CD4-positive, alpha-beta T cell (primary cell): ENCODE measurements at places on chromosomes 5 and 9.

DNA sequence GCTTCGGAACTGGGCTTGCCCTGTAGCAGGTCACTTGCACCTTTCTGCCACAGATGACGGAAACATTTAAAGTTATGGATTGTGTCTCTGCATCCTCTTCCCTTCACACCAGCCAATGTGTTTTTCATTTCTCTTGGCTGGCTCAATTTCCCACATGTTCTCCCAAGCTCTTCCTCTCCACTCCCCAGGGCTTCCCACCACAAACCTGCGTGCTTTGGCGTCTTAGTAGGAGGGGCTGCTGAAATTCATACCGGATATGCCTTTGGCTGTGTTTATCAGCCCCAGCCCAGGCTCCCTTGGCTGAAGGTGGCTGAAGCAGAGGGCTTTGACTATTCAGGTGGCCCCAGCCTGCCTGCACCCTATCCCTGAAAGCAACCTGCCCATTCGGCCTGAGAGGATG, 32.1 kb downstream of the ADRB2 start:
- H3K27me3 ChIP-seq, result no peaks in the 10 kb centered on the region
- no peak for DNase-seq
- H3K4me1 ChIP-seq, result peaks cover 48% of the 10 kb centered on the region
- H3K36me3 ChIP-seq, result no peaks in the 10 kb centered on the region
- no peak overlapping the region for H3K27ac ChIP-seq
- H3K4me3 ChIP-seq, result no peak overlapping the region

DNA sequence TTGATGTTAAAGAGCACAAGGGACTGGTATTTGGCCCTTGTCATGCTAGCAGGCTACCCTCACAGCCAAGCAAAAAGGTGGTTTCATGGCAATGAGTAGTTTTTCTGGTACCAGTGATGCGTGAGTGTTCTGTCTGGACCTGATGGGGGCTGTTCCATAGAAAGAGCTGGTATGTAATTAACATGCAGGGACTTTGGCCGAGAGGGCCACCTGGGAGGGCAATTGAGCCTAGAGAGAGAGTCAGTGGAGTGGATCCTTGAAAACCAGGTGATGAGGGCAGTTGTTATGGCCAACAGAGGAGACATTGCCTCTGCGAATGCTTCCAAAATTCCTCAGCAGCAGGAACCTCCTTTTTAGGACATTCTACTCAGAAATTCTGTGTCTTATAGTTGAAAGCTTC, 383.3 kb downstream of the PSAT1 start:
- no peak overlapping the region for H3K27ac ChIP-seq
- no peaks in the 10 kb centered on the region for H3K36me3 ChIP-seq
- no peaks in the 10 kb centered on the region for H3K4me1 ChIP-seq
- no peaks in the 10 kb centered on the region for H3K27me3 ChIP-seq

GRCh38 chr9:114911167-114911821, 19.1 kb downstream of the TNFSF8 start:
- H3K27me3 ChIP-seq, result no peaks in the 10 kb centered on the region
- DNase-seq, result no peak
- peaks cover 62% of the 10 kb centered on the region for H3K4me1 ChIP-seq
- peaks cover 44% of the 10 kb centered on the region for H3K36me3 ChIP-seq
- no peak overlapping the region for H3K27ac ChIP-seq

GRCh38 chr5:152403046-152403445, 2.0 kb downstream of the NMUR2 start:
- H3K27ac ChIP-seq, result no peak overlapping the region
- no peaks in the 10 kb centered on the region for H3K36me3 ChIP-seq
- no peak for DNase-seq
- H3K4me3 ChIP-seq, result no peak overlapping the region

DNA sequence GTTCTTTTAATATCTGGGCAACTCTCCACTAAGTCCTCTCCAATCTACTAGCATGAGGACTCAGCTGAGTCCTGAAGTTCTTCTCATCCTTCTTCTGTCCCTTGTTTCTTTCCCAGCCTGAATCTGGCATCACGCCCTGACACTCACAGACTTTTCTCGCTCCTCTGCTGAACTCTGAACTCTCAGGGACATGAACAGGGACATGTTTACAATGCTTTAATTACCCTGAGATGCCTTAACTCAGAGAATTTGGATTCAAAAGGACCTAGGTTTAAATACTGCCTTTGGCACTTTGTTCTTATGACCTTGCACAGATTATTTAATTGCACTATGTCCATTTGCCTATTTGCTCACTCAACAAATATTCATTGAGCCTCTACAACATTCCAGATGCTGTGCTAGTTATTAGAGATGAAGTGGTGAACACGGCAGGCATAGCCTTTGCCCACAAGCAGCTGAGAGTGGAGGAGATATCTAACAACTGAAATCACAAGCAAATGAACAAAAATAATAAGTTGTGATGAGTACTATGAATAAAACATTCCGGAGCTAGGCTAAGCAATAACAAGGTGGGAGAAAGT, 106.0 kb downstream of the ADRB2 start:
- H3K27me3 ChIP-seq, result no peaks in the 10 kb centered on the region
- H3K36me3 ChIP-seq, result no peaks in the 10 kb centered on the region
- H3K4me3 ChIP-seq, result no peak overlapping the region
- no peak overlapping the region for H3K27ac ChIP-seq
- no peak for DNase-seq
- no peaks in the 10 kb centered on the region for H3K4me1 ChIP-seq

DNA sequence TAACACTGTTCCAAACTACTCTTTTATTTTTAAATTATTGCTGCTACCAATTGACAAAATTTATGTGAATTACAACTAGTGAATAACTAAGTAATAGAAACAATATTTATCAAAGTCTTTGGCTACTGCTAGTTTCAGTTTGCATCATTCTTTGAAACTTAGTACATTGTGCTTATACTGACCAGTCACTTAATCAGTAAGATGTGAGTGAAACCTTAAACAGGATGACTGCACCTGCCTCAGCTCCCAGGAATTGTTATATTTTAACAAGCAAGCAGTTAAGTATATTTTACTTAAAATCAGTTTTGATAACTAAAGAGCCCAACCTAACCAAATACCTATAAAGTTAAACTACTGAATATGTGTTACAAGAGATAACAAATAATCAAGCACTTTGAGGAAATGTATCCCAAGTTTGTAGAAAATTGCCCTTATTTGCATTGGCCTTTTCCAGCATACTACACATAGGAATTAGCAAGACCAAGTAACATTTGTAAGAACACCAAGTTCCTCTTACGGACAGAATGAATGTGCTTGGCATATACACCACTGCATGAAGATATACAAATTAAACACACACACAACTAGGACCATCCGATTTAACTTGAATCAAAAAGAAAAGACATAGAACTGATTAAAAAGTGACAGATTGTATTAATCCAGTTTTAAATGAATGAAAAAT, 545.5 kb upstream of the DAB2 start:
- no peak overlapping the region for H3K27ac ChIP-seq
- H3K27me3 ChIP-seq, result no peaks in the 10 kb centered on the region
- H3K4me1 ChIP-seq, result no peaks in the 10 kb centered on the region
- H3K36me3 ChIP-seq, result no peaks in the 10 kb centered on the region
- no peak for DNase-seq
- no peak overlapping the region for H3K4me3 ChIP-seq

DNA sequence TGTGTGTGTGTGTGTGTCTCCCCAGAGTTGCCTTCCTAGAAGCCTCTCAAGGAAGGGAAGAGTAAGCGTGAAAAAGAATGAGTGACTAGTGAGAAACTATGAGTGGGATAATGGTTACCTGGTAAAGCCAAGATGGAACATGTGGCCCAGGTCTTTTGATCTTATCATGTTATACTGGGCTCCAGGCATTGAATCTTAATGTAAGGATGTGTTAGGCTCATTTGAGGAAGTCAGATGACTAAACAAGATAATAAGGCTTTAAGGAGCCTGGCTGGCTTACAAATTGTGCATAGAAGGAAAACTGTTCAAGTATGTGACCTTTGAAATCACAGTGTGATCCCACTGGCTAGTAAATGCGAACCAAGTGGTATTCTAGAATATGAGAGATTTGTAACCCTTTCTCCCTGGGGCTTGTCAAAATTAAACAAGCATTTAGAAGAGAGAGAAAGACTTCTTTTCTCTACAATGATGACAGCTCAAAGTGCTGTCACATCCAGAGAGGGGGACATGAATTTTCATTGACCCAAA, 29.9 kb upstream of the HMHB1 start:
- no peaks in the 10 kb centered on the region for H3K27me3 ChIP-seq
- no peaks in the 10 kb centered on the region for H3K36me3 ChIP-seq
- H3K4me1 ChIP-seq, result no peaks in the 10 kb centered on the region

- H3K4me3 ChIP-seq, result no peak overlapping the region
- DNase-seq, result no peak
- peaks cover 3% of the 10 kb centered on the region for H3K4me1 ChIP-seq
Observed at GRCh38 chr9:104087894-104088293, 6.2 kb upstream of the SMC2 start.

DNA sequence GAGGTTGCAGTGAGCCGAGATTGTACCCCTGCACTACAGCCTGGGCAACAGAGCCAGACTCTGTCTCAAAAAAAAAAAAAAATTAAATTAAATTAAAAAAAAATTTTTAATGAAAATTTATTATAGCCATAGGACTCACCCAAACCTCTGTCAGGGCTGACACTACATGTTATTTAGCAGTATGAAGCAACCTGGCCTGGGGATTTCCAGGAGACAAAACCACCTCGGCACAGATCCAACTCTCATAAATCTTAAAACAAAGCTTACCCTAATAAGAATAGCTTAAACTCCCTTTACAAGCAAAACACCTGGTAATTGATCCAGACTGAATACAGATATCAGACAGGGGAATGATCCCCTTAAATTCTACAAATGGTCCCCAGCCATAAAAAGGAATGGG, 38.4 kb downstream of the PPP1R2B start:
- peak; percentile 24 for DNase-seq
- no peaks in the 10 kb centered on the region for H3K27me3 ChIP-seq
- H3K36me3 ChIP-seq, result no peaks in the 10 kb centered on the region

- no peak overlapping the region for H3K27ac ChIP-seq
- H3K36me3 ChIP-seq, result no peaks in the 10 kb centered on the region
- no peak overlapping the region for H3K4me3 ChIP-seq
- H3K4me1 ChIP-seq, result no peaks in the 10 kb centered on the region
Observed at GRCh38 chr5:85500869-85501268, 1116.2 kb upstream of the EDIL3 start.

DNA sequence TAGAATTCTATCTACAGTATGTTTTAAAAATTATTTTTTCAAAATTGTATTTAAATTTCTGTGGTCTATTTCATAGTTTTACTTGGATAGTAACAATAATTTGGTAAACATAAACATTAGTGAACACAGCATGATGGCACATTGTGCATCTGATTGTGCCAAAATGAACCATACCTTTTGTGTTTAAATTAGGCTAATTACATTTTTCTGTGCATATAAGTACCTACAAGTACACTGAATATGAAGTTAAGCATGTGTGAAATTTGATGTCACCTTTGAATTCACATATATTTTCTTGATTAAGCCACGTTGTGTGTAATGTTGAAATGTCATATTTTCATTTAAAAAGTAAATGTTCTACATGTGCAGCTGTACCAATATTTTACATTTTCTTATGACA, 13.4 kb downstream of the PBX3 start:
- no peak overlapping the region for H3K27ac ChIP-seq
- H3K4me1 ChIP-seq, result no peaks in the 10 kb centered on the region
- H3K27me3 ChIP-seq, result no peaks in the 10 kb centered on the region
- H3K36me3 ChIP-seq, result no peaks in the 10 kb centered on the region
- DNase-seq, result no peak
- H3K4me3 ChIP-seq, result no peak overlapping the region

DNA sequence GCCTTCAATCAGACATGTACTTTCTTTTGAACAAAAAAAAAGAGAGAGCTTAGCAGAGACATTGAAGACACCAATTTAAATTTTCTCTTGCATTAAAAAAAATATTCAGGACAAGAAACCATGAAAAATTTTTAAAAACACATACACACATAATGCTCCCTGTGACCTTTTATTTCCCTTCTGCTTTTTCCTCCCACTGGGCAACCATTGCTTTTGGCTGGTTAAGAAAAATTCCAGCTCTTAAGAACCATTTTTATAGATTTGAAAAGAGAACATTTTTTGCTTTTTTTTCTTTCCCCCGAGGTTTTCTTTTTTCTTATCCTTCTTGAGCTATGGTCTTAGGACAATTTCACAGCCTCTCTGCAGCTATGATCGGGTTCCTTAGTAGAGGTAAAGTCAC, 6.1 kb upstream of the HMHB1 start:
- H3K4me1 ChIP-seq, result no peaks in the 10 kb centered on the region
- no peaks in the 10 kb centered on the region for H3K27me3 ChIP-seq

DNA sequence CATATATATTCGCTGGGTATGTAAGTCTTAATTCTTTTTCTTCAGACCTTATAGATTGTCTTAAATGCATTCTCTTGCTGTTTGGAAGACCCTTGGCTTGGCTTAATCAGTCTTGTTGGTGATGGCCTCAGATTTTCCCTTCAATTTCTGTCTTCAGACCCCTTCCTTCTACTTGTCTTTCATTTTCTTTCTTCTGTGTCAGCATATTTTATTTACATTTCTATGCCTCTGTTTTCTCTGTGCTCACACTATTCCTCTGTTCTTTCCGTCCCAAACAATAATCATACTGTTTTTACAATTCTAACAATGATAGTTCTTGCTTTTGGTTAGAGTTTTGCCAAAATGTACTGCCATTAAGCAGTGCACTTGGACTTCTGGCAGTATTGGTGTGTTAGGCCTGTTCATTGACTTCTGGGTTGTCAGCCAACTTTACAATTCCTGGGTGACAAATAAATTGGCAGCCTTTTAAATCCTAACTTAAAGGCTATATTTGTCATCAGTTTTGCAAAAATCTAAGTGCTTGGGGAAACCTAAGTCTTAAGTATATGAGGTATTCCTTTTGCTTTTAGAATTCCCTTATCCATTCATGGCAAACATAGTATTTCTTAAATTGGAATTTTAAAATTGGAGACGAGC, 8.0 kb downstream of the SRFBP1 start:
- H3K36me3 ChIP-seq, result no peaks in the 10 kb centered on the region
- DNase-seq, result no peak
- peaks cover 2% of the 10 kb centered on the region for H3K4me1 ChIP-seq

GRCh38 chr5:156641686-156642085, 208.4 kb upstream of the PPP1R2B start:
- H3K4me1 ChIP-seq, result no peaks in the 10 kb centered on the region
- no peaks in the 10 kb centered on the region for H3K36me3 ChIP-seq
- H3K27me3 ChIP-seq, result no peaks in the 10 kb centered on the region
- DNase-seq, result no peak
- no peak overlapping the region for H3K4me3 ChIP-seq
- H3K27ac ChIP-seq, result no peak overlapping the region

- DNase-seq, result no peak
- no peaks in the 10 kb centered on the region for H3K36me3 ChIP-seq
- no peak overlapping the region for H3K27ac ChIP-seq
- no peak overlapping the region for H3K4me3 ChIP-seq
- no peaks in the 10 kb centered on the region for H3K4me1 ChIP-seq
Observed at GRCh38 chr5:173435447-173435846, 107.2 kb upstream of the STC2 start.

- no peak for DNase-seq
- no peak overlapping the region for H3K27ac ChIP-seq
Observed at GRCh38 chr9:86599561-86599960, 245.4 kb upstream of the TUT7 start.

GRCh38 chr5:161001604-161002003, 149.6 kb upstream of the ATP10B start:
- H3K36me3 ChIP-seq, result no peaks in the 10 kb centered on the region
- H3K27me3 ChIP-seq, result no peaks in the 10 kb centered on the region
- H3K4me1 ChIP-seq, result no peaks in the 10 kb centered on the region
- no peak overlapping the region for H3K27ac ChIP-seq
- no peak for DNase-seq
- H3K4me3 ChIP-seq, result no peak overlapping the region

- H3K27me3 ChIP-seq, result no peaks in the 10 kb centered on the region
- H3K27ac ChIP-seq, result no peak overlapping the region
- no peaks in the 10 kb centered on the region for H3K36me3 ChIP-seq
- no peak overlapping the region for H3K4me3 ChIP-seq
Observed at GRCh38 chr5:54988817-54989216, 3.4 kb upstream of the ESM1 start.
